ENCODE measurements at places on chromosomes 3 and 15.

DNA sequence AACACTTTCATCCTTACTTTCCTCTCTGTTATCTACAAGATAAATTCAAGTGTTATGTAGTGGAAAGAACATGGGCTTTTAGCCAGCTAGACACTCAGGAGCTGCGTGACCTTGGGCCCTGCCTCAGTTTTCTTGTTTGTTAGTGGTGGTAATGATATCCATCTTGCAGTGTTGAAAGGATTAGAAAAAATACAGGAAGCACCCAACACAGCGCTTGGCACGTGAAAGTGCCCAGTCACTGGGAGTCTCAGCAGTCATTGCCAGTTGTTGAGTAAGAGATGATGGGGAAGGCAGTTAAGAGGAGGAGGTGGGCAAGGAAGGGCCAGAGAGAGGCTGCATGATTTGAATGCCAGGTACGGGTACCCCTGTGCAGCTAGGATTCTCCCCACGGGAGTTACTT, 5.3 kb downstream of the PDIA5 start:
- DNase-seq, result no peak

DNA sequence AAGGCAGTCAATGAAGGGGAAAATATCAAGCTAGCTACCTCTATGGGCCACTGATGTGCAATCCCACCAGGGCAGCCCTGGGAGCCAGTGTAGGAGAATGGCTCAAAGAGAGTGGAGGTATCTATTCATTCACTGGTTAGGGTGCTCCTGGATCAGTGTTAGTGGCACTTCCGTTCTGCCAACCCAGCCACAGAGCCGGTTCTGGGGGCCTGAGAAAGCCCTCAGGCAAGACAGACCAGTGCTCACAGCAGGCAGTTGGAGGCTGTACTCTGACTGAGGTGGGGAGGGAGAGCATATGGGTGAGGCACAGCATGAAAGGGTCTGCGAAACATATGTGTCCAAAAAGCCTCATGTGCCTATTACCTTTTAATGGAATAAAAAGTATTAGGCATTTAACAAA, 109.3 kb downstream of the KCNMB2 start:
- no peak for DNase-seq

GRCh38 chr3:30673425-30674341, 67.3 kb downstream of the TGFBR2 start:
- DNase-seq, result no peak

GRCh38 chr3:120153294-120153693, 59.0 kb upstream of the GSK3B start:
- no peak for DNase-seq

GRCh38 chr3:196646666-196647216, 7.2 kb downstream of the NRROS start:
- DNase-seq, result no peak

DNA sequence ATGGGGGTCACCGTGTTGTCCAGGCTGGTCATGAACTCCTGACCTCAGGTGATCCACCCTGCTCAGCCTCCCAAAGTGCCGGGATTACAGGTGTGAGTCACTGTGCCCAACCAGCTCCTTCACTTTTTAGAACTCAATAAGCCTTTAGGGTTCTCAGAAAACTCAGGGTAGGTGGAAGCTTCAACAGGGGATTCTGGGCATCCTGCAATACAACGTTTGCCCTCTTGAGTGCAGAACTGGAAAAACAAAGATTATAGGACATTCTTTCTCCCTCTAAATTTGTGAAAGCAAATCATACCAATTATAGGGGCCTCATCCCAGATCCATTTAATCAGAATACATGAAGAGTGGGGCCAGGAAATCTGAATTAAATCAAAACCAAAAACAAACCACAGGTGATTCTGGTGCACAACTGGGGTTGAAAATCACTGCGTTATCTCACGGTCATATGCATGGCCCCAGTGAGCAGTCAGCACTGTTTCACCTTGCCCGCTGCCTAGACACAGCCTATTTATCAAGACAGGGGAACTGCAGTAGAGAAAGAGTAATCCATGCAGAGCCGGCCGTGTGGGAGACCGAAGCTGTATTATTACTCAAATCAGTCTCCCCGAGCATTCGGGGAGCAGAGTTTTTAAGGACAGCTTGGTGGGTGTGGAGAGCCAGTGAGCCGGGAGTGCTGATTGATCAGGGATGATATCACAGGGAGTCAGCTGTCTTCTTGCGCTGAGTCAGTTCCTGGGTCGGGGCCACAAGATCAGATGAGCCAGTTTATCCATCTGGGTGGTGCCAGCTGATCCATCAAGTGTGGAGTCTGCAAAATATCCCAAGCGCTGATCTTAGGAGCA, 58.4 kb downstream of the TMEM44 start:
- no peak for DNase-seq

GRCh38 chr3:194471863-194472262, 14.9 kb downstream of the ATP13A3 start:
- no peak for DNase-seq

DNA sequence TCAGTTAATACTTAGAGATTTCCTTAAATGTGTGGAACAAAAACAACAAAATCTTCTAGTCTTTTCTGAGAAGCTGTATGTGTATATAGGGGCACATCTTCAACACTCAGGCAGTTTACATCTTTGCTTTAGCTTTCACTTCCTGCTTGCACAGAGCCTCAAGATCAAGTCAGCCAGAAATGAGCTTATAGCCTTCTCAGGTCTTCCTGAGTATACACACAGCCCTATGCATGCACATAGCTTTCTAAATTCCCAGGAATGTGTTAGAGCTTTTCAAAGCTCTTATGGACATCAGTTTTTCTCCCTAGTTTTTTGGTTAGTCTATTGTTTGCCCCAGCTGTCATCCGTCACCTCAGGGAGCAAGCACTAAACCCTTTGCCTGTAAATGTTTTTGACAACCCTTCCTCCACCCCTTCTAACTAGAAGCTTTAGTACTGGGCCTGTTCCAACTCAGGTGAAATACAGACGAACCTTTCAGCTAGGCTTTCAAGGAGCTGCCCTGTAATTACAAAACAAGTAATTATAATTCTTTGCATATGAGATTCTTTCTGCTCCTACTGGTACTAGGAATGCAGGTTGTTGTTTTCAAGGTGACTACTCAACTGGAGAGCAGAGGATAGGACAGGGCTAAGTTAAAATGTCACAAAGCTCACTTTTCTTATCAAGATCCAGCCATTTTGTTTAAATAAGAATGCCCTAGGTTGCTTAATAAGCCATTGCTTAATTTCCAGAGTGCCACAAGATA, 22.6 kb upstream of the MTMR10 start:
- no peak for DNase-seq

- no peak for DNase-seq
These were observed 12.3 kb upstream of the TMEM45A start for GRCh38 chr3:100480081-100480480.

GRCh38 chr3:128218548-128219257, 65.4 kb downstream of the EEFSEC start:
- DNase-seq, result no peak

- peak; percentile 30 for DNase-seq
These were observed 28.4 kb downstream of the IRAK2 start for GRCh38 chr3:10192953-10193691.

DNA sequence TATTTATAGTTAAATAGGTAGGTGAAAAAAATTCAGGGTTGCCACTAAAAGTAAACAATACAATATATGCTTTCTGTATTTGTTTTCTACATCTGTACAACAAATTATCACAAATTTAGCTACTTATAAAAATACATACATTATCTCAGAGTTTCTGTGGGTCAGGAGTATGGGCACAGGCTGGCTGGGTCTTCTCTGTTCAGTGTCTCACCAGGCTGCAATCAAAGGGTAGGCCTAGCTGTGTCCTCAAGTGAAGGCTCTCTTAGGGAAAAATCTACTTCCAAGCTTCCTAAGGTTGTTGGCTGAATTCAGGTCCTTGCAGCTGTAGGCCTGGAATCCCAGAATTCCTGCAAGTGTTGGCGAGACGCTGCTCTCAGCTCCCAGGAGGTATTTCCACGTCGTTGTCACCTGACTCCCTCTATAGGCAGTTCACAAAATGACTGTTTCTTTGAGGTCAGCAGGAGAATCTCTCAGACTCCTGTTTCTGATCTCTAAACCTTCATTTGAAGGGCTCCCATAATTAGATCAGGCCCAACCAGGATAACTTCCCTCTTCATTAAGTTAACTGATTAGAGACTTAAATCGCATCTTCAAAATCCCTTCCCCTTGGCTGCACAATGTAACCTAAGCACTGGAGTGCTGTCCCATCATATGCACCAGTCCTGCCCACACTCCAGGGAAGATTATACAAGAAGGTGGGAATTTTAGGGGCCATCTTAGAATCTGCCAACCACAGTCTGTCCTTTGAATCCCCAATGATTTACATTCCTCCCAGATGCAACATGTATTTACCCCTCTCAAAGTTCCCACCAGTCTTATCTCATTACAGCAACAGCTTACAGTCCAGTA, 296.6 kb downstream of the SUCLG2 start:
- DNase-seq, result no peak

GRCh38 chr3:181696626-181697230, 15.0 kb upstream of the SOX2 start:
- no peak for DNase-seq

DNA sequence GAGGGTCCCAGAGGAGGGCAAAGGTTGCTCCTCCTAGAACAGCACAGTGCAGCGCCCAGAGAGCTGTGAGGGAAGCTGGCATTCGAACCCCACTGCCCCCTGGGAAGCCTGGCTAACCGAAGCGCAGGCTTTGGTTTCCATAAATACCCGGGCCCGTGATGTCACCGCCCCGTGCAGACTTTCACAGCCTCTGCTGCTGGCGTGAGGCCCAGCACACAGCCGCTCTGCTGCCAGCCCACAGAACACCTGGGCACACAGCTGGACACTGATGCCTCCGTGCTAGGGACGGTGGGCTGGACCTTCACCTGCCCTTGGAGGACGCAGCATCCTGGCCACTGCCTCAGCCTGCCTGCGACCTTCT, 1.0 kb downstream of the IQSEC1 start:
- no peak for DNase-seq

- no peak for DNase-seq
These were observed 29.8 kb upstream of the RHCG start for GRCh38 chr15:89526181-89526580.

GRCh38 chr3:30012941-30013543, 593.4 kb upstream of the TGFBR2 start:
- no peak for DNase-seq

- DNase-seq, result no peak
These were observed 1.1 kb upstream of the ALCAM start for GRCh38 chr3:105365391-105366325.

DNA sequence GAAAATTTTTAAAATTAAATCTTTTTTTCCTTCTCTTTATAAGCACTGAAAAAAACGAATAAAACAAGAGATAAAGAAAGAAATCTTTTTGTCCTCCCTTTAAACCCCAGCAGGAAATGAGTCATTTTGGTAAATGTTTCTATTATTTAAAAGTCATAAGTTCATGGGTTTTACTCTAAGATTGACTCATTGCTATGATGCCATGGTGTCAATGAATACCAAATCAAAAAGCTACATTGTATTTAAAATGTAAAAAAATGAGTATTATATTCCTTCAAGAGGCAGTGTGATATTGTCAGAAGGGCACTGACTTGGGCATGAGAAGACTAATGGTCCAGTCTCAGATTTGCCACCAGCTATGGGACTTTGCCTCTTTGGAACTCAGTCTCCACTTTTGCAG, 303.4 kb upstream of the DNAJC19 start:
- DNase-seq, result no peak

DNA sequence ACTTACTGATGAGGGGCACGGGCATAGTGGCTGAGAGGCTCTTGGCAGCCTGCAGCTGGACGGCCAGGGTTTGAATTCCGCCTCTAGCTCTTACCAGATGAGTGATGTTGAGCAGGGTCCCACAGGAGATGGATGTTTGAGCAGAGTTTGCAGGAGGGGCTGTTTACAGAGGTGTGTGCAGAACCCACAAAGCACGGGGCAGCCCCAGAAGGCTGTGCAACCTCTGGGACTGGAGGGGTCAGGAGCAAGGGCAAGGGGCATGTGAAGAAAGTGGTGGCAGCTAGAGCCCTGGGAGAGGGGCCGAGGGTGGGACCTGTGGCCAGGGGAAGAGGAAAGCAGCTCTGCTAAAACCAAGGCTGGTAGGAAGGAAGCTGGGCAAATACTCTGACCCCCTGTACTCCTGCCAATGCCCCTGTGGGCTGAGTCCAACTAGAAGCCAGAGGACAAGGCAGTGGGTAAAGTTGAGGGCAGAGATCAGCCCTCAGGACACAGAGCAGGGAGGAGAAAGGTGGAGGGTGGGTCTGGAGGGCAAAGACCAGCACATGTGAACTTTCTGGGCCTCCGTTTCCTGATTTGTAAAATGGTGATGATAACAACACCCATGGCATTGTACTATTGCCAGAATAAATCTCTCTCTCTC, 53.9 kb upstream of the ITGA11 start:
- DNase-seq, result no peak

DNA sequence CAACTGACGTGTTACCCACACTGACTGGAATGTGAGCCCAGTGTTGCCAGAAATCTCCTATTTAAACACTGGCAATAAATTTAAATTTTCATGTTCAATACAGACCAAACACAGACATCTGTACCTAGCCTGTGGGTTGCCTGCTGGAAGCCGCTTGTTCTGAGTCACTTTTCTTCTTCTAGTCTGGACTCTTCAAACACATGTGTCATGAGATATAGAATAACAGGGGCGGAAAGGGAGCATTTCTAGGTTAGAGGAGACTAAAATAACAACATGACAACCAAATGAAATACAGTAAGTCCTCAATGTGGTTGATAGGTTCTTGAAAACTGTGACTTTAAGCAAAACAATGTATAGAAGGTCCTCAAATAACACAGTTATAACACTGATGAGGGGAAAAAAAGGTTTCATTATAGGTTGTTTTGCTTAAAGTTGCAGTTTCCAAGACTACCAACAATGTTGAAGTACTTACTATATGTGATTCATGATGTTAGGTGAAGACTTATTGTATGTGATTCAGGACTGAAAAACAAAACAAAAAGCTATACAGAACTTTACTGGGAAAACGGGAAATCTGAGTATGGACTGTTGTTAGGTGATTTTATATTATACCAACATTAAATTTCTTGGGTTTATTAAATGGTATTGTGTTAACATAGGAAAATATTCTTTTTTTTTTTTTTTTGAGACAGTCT, 63.1 kb downstream of the PRKAR2A start:
- DNase-seq, result no peak

Measured in activated T-helper 2 cell treated with anti-CD3 and anti-CD28 coated beads, Interferon-gamma antibody, Interleukin-2, Interleukin-4, amounts not matched to agents 10 μg/mL and 5 μg/mL and 100 μg/mL, durations not matched to agents 14 hours and 24 hours and 36 hours (primary cell).